Natural killer cell treated with Interleukin-12 subunit alpha and Interleukin-12 subunit beta and Interleukin-15 and Interleukin-18, amount 100 ng/mL, for 72 hours (primary cell): ENCODE measurements at places on chromosomes 3 and 15.

DNA sequence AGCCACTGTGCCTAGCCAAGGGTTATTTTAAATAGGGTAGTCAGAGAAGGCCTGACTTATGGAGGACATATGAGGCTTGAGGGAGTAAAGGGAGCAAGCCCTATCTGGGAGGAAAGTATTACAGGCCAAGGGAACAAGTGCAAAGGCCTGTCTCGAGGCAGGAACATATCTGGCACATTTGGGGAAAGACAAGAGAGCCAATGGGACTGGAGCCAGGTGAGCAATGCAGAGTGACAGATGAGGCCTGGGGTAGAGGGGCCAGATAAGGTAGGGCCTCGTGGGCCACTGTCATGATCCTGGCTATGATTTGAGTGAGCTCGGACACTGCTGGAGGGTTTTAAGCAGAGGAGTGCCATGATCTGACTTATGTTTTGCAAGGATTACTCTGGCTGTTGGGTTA, 43.8 kb downstream of the DCP1A start:
- no peak for DNase-seq

DNA sequence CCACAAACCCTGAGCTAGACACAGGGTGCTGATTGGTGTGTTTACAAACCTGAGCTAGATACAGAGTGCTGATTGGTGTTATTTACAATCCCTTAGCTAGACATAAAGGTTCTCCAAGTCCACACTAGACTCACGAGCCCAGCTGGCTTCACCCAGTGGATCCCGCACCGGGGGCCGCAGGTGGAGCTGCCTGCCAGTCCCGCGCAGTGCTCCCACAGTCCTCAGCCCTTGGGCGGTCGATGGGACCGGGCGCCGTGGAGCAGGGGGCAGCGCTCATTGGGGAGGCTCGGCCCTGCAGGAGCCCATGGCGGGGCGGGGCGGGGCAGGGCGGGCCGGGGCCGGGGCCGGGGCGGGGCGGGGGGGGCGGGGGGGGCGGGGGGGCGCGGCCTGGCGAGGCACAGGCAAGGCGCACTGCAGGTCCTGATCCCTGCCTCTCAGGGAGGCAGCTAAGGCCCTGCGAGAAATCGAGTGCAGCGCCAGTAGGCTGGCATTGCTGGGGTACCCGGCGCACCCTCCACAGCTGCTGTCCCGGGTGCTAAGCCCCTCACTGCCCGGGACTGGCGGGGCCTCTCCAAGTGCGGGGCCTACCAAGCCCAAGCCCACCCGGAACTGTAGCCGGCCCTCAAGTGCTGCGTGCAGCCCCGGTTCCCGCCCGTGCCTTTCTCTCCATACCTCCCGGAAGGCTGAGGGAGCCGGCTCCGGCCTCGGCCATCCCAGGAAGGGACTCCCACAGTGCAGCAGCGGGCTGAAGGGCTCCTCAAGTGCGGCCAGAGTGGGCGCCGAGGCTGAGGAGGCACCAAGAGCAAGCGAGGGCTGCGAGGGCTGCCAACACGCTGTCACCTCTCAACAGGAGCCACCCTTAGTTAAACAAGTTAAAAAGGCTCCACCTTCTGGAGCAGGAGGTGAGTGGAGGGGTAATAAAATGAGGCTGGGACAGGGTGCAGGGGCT, 9.8 kb upstream of the TMEM40 start:
- no peak for DNase-seq

DNA sequence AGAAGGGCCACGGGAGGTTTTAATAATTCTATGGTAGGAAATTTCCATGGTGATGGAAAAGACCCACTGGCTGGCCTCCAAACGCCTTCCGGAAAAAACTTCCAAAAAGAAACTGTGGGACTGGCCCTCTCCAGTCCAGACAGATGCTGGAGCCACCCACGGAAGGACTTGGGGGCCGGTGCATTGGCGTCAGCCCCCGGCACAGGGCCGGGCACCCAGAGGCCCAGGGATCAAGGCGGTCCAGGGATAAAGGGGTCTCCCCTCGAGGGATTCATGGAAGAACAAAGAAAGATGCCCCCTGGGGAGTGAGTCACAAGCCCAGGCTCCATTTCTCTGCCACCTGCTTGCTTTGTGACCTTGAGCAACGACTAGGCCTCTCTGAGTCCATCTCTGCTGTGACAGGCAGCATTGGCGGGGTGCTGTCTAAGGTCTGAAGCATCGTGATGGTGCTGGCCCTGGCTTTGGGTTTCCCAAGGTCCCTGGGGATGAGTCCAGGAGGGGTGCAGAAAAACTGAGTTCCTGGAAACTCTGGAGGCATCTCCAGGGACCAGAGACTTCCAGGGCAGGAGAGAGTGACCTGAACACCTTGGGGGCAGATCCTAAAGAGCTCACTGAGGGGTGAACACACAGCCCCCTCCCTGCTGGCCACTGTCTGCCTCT, 21.6 kb downstream of the ATP2B2 start:
- no peak for DNase-seq

- DNase-seq: no peak
Measured at GRCh38 chr15:93831641-93832040, 399.7 kb upstream of the MCTP2 start.

GRCh38 chr3:53489787-53490458, 4.5 kb upstream of the CACNA1D start:
- DNase-seq: no peak

- no peak for DNase-seq
Measured at GRCh38 chr3:13260259-13261103, 159.6 kb downstream of the NUP210 start.

- peak; percentile 47 for DNase-seq
Measured at GRCh38 chr3:126552688-126553283, 5.9 kb downstream of the C3orf22 start.

DNA sequence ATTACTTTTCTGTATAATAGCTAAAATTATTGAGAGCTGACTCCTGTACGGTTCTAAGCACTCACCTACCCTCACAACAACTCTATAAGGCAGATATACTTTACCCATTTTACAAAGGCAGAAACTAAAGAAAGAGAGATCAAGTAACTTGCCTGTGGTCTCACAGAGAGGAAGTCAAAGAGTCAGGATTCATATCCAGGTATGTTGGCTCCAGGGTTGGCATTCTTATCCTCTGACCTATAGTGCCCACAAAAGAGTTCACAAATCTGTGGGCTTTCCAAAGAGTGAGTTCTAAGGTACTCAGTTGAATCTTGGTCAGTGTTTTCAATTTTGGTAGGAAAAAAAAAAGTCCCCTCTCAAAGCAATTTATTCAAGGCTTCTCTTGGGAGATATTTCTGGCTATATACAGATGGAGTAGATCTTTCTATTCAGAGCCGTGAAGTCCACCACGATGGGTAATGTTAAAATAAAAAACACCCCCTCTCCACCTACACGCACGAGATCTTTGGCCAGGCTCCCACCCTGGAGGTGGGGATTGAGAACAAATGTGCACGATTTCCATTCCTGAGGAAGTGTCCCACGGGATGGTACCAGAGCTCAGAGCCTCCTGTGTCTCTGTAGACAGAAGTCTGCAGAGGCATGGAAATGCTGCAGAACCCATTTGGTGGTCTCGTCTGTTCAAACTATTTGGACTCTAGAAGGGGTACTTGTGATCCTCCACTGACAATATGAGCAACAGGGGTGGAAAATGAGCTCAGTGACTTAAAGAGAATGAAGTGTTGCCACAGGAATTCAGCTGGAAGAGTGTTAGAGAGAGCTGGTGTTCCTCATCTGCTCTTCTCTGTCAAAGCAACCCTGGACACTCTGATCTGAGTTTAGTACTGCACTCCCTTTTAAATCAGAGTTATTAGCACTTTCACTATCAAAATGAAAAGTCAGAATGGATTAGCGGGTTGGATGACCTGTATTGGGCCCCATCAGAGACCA, 212.1 kb upstream of the EIF1B start:
- DNase-seq: no peak

- DNase-seq: no peak
Measured at GRCh38 chr3:28791713-28792255, 443.2 kb upstream of the AZI2 start.

DNA sequence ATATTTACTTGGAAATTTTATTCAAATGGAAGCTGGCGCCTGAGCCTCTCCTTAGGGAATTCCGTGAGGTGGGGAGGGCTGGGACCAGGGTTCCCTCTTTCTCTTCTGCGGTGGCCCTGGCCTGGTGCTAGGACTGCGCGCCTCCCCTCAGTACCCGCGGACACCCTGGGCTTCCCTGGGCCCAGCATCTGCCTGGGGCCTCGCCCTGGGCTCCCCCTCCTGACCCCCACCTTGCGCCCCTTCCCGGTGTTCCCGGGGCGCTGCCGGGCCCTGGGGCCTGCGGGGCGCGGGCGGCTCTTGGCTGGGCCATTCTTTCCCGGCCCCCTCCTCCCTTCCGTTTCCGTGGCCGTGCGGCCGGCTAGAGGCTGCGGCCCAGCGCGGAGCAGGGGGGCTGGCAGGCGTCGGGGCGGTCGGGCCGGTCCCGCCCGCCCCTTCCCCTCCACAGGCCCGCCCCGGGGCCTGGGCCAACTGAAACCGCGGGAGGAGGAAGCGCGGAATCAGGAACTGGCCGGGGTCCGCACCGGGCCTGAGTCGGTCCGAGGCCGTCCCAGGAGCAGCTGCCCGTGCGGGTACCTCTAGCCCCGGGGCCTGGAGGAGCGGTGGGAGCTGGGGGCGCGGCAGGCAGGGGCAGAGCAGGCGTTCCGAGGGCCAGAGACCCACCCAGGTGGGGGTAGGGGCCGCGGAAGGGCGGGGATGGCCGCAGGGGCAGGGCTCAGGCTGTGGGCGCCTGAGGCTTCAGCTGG, at the start of gene FES:
TSS of gene FES (plus strand) at position 529 of the 743 bp plus-strand sequence. CDS start 542 bp downstream, outside the sequence.
- no peak for DNase-seq

DNA sequence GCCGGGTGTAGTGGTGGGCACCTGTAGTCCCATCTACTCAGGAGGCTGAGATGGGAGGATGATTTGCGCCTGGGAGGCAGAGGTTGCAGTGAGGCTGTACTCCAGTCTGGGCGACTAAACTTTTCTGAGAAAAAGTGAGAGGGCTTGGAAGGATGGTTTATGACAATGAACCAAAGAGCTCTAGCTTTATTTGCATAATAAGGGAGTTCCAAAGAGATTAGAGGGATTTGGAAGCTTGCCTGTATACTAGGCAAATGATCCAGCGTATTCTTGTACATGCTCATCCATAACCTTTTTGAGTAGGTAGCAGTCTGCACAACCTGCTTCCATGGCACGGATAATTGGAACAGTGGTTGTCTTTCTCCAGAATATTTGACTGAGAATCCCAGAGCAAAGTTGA, 251.1 kb downstream of the CHL1 start:
- DNase-seq: no peak

- no peak for DNase-seq
Measured at GRCh38 chr3:71080517-71081083, 502.9 kb downstream of the FOXP1 start.

DNA sequence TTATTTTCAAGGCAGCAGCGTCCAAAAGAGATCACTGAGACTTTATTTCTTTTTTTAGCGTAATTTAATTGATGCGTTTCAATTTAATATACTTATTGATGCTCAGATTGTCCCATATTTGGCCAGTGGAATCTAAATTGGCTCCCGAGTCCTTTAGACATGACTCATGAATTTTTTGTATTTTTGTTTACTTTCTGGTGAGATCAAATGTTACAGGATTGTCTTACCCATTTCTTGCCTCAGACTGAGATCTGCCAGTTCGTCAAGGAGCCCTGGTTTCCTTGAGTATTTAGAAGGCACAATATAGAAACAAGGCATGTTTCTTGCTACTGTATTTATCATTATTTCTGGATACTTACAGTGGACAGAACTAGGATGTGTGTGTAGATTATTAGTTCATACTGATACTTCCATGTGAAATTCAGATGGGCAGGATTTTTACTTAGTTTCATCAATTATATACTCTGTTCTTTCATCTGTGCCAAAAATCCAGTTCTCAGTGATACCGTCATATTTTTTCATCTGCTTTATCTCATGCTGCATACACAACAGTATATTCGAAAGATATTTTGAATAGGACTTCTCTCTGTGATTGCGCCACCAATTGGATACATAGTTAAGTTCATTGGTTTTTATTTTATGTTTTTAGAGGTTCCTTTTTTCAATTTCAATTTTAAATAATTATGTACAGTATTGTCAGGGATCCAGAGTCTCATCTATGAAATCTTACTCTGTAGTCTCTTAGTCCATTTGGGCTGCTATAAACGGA, 436.9 kb upstream of the C2CD4B start:
- no peak for DNase-seq

GRCh38 chr15:49458145-49458544, 35.1 kb downstream of the FGF7 start:
- no peak for DNase-seq

GRCh38 chr15:31464216-31465082, 137.8 kb downstream of the KLF13 start:
- no peak for DNase-seq

DNA sequence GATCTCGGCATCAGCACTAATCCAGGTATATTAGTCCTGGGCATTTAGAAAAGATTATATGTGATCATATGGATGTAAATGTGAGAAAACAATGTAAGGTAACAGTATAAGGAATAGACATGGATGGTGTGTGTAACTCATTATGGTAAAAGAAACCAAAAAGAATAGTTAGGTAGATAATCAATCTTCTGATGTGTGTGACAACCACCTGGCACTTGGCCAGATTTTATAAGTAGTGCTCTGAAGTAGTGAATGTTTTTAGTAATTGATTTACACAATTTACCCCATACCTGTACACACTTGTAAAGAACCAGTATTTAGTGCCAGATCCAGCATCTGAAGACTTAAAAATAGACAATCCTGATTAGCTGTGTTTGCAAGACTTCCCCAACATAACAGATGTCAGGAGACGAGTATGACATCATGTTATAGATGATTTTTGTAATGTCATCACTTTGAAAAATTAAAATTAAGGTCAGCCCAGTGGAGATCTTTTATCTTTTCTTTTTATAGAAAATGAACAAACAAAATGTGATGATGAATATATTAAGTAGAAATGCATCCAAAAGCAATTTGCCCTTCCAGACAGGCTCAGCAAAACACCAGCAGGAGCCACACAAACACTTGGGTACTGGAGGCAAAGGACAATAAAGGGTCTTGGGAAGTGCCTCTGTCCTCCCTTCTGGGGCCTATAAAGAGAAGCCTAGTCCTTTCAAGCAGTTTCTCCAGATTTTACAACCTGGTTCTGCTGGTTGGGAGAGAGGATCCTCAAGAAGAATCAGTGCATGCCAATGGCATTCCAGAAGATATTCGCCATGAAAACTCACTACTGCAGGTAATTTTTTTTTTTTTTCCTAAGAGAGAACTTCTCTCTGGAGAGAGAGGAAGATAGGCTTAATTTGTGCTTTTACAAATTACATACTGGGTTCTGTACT, 140.7 kb downstream of the MECOM start:
- DNase-seq: no peak

DNA sequence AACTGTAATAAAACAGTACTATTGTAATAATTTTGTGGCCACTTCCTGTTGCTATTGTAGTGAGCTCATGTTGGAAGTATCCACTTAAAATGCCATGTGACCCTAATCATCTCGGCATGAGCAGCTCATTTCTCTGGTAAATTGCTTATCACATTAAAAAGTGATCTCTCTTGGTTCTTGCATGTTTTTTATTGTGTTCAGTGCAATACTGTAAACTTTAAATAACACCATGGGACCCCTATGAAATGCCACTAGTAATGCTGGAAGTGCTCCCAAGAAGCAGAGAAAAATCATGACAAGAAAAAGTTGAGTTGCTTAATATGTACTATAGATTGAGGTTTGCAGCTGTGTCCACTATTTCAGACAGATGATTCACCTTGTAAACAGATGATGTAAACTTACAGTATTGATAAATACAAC, 45.6 kb downstream of the NMD3 start:
- DNase-seq: no peak
